ENCODE measurements at places on chromosomes 7 and 10.

DNA sequence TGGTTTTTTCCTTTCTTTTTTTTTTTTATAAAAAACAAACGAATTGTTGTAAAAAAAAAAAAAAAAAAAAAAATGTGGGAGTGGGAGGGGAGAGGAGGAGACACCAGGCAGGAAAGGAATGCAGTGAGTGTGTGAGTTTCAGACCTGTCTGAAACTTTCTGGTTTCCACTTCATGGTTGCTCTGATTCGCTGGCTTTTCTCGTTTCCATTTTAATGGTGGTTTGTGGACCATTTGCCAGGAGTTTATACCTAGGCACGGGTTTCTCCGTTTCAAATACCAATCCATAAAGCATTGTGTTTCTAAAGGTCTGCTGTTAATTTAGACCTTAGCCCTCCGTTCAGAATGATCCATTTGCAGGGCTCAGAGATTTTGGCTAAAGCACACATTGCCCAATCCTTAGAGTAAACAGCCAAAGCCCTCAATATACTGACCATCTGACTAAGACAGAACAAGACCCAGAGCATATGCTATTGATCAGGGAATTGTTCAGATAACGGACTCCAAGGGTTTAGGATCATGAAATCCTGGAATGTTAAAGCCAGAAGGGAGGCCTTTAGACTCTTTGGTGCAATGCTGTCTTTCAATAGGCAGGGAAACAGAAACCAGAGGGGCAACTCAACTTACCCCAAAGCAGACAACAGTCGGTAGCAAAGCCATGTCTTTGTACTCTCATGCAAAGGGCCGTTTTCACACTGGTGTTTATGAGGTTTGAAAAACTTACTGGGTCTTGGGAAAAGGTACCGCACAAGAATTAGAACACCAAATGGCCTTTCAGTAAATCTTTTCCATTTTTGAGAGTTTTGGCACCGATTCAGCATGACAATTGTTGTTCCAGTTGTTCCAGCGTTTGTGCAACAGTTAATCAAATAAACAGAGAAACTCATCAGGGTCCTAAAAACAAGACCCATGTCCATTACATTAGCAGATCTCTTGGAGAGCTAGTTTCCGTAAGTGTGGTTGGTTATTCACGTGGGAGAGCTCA, 94.3 kb upstream of the AGBL3 start:
- DNase-seq, result no peak

- DNase-seq, result no peak
Observed at GRCh38 chr10:118832241-118832651, 77.5 kb upstream of the CACUL1 start.

DNA sequence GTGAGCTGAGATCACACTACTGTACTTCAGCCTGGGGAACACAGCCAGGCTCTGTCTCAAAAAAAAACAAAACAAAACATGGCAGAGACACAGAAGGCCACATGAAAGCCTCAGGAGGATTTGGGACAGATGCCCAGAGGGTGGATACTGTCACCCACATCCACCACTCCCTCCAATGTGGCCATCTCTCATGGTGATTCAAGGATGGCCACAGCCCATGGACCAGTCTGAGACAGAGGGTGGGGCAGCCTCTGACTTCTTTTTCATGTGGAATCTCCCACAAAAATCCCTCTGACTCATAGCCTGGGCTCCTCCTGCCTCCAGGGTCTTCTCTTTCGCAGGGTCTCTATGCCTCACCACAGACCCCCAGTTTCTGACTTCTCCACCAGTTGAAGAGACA, 59.0 kb upstream of the GTF2I start:
- DNase-seq, result no peak

DNA sequence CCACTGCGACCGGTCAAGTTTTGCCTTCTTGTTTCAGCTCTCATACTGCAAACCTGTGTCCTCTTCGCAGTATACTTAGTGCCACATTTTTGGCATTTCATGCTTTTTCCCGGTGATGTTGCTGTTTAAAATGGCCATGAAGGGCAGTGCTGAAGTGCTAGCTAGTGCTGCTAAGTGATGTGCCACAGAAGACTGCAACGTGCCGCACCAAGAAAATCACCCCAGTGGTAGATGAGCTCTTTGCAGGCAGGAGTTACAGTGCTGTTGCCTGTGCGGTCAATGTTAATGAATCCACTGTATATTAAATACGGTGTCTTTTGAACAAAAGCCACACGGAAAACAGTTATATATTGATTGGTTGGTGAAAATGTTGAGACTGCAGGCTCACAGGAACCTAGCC, 120.3 kb downstream of the ANLN start:
- no peak for DNase-seq

GRCh38 chr10:50358925-50359687, 107.8 kb upstream of the ASAH2 start:
- DNase-seq, result no peak

- no peak for DNase-seq
Observed at GRCh38 chr7:99191869-99192596, 15.9 kb downstream of the KPNA7 start.

DNA sequence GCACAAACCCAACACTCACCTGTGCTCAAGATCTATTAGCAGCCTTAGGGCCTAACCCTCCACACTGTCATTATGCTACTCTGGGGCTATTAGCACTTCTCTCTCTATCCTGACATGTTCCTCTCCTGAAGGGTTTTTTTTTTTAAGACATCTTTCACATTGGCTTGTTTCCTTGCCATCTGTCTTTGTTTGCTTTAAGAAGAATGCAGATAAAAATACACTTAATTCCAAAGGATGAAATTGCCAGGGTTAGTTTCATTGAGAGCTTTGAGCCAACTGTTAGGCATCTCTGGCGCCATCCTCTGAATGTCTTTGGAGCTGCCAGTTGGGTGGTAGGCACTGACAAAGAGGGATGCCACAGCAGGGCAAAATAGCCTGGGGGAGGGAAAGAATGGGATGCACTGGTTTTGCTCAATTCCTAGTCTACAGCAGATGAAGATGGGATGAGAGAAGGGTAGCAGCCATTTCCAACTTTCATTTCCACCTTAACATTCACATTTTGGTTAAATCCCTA, 399.2 kb downstream of the SORCS1 start:
- DNase-seq, result no peak

GRCh38 chr7:55440040-55440690, 75.0 kb downstream of the LANCL2 start:
- DNase-seq, result no peak

GRCh38 chr10:74081941-74082718, 68.5 kb downstream of the AP3M1 start:
- DNase-seq, result no peak

GRCh38 chr7:133114519-133114918, 32.6 kb upstream of the CHCHD3 start:
- no peak for DNase-seq

GRCh38 chr7:71541707-71542353, 409.9 kb downstream of the GALNT17 start:
- no peak for DNase-seq

- no peak for DNase-seq
Observed at GRCh38 chr10:114970515-114970914, 32.5 kb downstream of the TRUB1 start.

GRCh38 chr10:99828464-99828863, 46.0 kb downstream of the ABCC2 start:
- no peak for DNase-seq

DNA sequence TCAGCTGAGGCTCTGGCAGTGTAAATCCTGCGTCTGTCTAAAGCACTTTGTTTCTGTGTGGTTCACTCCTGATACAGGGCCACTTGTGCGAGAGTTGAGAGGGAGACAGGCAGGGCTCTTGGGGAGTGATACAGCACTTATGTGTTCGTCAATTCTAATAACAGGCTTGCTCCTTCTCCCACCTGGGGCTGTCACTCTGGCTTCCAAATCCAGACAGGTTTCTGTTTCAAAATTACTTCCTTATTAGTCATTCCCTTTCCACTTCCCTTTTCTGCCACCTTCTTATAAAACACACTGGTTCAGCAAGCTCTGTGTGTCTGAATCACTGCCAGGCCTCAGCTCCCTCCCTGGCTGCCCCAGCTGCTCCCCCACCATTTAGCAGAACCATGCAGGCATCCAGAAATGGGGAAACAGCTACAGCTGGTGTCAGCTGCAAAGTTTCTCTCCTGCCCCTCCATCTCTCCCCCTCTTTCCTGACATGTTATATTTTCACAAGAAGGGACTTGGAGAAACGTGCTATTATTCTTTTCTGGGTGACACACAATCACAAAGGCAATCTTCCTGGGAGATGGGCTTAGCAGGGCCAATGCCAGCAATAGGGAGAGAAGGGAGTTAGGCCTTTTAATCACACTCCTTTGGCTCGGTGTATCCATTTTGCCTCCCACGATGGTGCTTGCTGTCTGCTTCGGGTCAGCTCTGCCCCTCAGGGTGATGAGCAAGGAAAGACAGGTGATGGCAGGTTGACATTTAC, 58.4 kb upstream of the ZNRF2 start:
- DNase-seq, result no peak

GRCh38 chr10:86257683-86258082, 108.9 kb downstream of the GRID1 start:
- DNase-seq, result no peak

DNA sequence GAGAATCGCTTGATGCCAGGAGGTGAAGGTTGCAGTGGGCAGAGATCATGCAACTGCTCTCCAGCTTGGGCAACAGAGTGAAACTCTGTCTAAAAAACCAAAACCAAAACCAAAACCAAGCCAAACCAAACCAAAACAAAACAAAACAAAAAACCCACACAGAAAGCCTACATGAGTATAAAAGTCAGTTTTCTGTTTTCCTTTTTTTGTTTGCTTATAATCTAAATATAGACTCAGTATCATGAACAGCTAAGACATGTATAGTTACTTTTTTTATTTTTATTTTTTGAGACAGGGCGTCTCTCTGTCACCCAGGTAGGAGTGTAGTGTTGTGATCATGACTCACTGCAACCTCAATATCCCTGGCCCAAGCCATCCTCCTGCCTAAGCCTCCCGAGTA, 16.8 kb upstream of the MTPN start:
- no peak for DNase-seq

DNA sequence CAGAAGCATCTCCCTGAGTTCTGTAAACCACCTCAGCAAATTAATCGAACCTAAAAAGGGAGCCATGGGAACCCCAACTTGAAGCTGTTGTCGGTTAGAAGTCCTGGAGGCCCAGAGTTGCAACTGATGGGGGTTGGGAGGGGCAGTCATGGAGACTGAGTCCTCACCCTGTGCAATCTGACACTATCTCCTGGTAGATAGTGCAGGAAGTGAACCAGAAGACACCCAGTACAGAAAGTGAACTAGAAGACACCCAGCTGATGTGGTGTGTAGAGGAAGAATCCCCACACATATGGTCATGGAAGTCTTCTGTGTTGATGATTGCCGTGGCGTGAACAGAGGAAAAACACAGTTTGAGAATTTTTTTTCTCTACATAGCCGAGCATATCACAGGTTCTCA, 58.8 kb upstream of the SRRM3 start:
- no peak for DNase-seq

DNA sequence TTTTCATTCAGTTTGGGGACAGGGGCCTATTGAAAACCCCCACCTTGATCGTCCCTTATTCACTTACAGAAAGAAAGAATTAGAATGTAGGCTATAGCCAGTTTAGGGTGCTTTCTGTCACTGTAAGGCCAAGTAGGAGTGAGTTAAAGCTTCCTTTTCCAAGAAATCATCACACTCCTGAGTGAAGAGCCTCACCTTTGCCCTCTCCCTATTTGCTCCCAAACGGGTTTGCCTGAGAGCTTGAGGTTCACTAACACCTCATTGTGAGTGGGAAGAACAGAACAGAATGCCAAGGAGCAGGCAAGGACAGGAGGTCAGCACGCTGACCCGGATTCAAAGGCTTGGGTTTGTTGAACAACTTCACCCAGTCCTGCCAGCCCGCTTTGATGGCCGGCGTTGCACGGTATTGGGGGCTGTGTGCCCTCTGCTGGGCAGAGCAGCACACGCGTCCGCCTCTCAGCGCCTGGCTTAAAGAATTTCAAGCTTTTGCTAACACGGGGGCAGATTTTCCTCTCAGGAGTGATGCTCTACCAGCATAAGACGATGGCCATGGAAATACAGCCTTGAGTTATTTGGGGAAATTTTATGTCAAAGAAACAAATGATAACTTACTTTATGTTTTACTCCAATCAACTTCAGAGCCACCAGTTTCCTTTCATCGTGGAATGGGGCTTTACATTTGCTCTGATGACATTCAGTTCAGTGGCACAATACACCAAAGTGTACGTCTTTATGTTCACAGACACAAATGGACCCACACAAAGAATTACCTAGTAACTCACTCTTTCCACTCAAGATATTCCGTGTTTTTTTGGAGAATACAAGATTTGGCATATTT, 470.0 kb downstream of the SUGCT start:
- DNase-seq, result peak; percentile 14

- DNase-seq, result no peak
Observed at GRCh38 chr7:140017034-140017433, 45.7 kb downstream of the PARP12 start.

- no peak for DNase-seq
Observed at GRCh38 chr7:36650766-36651312, 73.5 kb downstream of the AOAH start.

DNA sequence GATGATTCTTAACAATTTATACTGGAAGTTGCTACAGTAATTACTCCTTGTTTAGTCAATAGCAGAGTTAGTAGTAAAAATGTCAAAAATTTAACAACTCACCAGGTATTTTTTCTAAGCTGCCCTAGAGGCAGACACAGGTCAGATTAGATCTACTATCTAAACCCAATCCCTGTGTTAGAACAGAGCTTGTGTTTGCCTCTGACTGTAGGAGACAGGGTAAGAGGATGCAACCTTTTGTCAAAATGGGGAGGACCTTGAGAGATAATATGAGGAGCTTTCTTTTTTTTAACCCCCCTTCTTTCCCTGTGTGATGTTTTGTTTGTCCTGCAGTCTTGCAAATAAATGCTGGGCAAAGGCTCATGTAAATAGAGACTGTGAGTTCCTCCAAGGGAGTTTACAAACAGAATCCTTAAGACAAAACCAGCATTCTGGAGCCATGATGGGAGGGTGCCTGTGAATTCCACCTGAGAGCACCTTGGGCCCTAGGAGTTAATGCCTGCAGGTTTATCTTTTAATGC, 353.1 kb downstream of the GATA3 start:
- no peak for DNase-seq

DNA sequence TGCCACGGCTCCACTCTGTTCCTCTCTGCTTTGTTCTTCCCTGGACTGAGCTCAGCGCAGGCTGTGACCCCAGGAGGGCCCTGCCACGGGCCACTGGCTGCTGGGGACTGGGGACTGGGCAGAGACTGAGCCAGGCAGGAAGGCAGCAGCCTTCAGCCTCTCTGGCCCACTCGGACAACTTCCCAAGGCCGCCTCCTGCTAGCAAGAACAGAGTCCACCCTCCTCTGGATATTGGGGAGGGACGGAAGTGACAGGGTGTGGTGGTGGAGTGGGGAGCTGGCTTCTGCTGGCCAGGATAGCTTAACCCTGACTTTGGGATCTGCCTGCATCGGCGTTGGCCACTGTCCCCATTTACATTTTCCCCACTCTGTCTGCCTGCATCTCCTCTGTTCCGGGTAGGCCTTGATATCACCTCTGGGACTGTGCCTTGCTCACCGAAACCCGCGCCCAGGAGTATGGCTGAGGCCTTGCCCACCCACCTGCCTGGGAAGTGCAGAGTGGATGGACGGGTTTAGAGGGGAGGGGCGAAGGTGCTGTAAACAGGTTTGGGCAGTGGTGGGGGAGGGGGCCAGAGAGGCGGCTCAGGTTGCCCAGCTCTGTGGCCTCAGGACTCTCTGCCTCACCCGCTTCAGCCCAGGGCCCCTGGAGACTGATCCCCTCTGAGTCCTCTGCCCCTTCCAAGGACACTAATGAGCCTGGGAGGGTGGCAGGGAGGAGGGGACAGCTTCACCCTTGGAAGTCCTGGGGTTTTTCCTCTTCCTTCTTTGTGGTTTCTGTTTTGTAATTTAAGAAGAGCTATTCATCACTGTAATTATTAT, 1.2 kb downstream of the CLDN4 start:
- no peak for DNase-seq

Data from activated CD4-positive, alpha-beta T cell treated with anti-CD3 and anti-CD28 coated beads, Interleukin-2, amount 50 U/mL, for 48 hours (primary cell).